ENCODE measurements at places on chromosomes 13 and 19. TPM values are rescaled to one million over a fixed set of nuclear protein-coding genes. Genes with fewer than 3 reads are reported as not detected.

- no peak for DNase-seq
Measured at GRCh38 chr19:55493645-55494171, 5.5 kb downstream of the SSC5D start.

DNA sequence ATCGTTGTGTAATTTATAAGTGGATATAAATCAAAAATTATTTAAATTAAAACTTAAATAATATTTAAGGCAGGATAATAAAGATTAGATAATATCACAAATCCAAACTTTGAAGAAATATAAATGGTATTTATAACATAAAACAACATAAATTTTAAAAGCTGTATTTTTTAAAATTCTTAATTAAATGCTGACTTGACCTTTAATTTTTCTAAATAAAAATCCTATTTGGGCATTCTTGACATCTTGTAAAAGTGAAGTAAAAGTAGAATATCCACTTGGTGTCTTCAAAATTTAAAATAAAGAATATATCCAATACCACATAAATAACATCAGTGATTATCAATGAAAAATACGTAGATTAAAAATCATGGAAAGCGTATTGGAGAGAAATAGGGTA is 87.7 kb downstream of the TNFSF13B start:
- DNase-seq, result no peak

DNA sequence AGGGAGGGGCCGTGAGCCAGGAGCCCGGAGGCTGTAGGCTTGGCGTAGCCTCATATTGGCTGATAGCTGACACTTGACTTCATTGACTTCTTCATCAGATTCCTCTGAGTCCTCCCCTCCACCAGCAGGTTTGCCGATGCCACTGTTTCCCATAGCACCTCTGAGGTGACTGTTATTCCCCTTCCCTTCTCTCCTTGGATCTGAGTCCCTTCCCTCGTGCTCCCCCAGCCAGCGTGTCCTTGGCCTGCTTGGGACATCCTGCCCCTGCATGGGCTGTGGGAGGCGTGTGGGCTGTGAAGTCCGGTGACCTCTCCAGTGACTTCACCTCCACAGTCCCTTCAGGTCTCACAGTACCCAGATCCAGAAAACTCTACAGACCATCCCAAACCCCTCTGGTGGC is 8.8 kb downstream of the PPP1R37 start:
- DNase-seq, result no peak

DNA sequence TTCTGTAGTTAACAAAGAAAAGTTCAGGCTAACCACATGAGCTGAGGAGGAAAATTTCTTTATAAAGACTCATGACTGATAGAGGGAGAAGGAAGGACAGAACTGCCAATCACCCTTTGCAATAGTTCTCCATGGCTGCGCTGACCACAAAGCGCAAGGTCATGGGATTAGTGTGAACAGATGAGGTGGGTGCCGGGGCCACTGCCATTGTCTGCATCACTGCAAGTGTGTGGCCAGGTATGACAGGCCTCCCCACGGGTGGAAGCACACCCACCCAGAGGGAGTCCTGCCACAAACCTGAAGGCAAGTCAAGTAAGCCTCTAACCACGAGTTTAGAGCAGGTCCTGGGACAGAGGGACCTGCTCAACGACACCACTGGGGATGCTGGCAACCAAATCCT is 128.1 kb downstream of the TUBA3C start:
- no peak for DNase-seq

DNA sequence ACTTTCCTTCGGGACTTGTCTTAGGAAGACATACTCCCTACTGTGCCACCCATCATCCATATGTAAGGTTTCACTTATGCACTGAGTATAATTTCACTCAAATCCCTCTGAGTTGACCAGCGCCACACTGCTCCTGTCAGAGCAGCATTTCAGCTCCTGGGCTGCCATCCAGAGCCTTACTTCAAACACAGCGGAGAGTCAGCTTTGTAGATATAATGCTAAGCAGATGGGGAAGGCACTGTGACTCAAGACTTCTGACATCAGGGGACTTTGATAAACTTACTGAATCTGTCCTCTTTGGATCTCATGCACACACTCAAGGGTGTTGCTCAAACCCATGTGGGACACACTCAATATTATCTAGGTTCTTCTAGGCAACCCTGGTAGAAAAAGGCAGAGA is 34.9 kb downstream of the DOCK9 start:
- no peak for DNase-seq

The PTH2 gene
- not detected for total RNA-seq

The ZNF17 gene
- total RNA-seq, result 15.9 TPM

Data from OCI-LY7 (cell line).